ENCODE measurements at places on chromosomes 1 and 21. TPM values are rescaled to one million over a fixed set of nuclear protein-coding genes. Genes with fewer than 3 reads are reported as not detected.
A peak's percentile ranks its signal among the peaks of the same experiment; 100 is the strongest.

GJA4 gene
- total RNA-seq: 20.8 TPM

MROH9 gene
- total RNA-seq: not detected

PTPRC gene
- total RNA-seq: 3.3 TPM

SCNM1 gene
- total RNA-seq: 28.0 TPM

MAP1LC3C gene
- 0.26 TPM for total RNA-seq

GRCh38 chr21:36535618-36536241 is 55.8 kb upstream of the CLDN14 start:
- H3K4me3 ChIP-seq: no peak overlapping the region
- H3K4me1 ChIP-seq: no peaks in the 10 kb centered on the region
- H3K36me3 ChIP-seq: no peaks in the 10 kb centered on the region
- no peak overlapping the region for H3K27ac ChIP-seq

GRCh38 chr1:45554198-45554597 is 3.6 kb downstream of the AKR1A1 start:
- no peak overlapping the region for H3K4me3 ChIP-seq
- H3K27ac ChIP-seq: no peak overlapping the region
- H3K36me3 ChIP-seq: no peaks in the 10 kb centered on the region
- H3K27me3 ChIP-seq: no peaks in the 10 kb centered on the region

- H3K4me1 ChIP-seq: no peaks in the 10 kb centered on the region
- no peak for DNase-seq
- H3K27me3 ChIP-seq: no peaks in the 10 kb centered on the region
- H3K27ac ChIP-seq: no peak overlapping the region
- H3K4me3 ChIP-seq: no peak overlapping the region
These were observed 74.6 kb upstream of the PDC start for GRCh38 chr1:186535388-186536133.

- no peak overlapping the region for H3K4me3 ChIP-seq
- H3K27me3 ChIP-seq: no peaks in the 10 kb centered on the region
- no peaks in the 10 kb centered on the region for H3K36me3 ChIP-seq
- H3K4me1 ChIP-seq: no peaks in the 10 kb centered on the region
These were observed 88.1 kb downstream of the OBSCN start for GRCh38 chr1:228295981-228296380.

DNA sequence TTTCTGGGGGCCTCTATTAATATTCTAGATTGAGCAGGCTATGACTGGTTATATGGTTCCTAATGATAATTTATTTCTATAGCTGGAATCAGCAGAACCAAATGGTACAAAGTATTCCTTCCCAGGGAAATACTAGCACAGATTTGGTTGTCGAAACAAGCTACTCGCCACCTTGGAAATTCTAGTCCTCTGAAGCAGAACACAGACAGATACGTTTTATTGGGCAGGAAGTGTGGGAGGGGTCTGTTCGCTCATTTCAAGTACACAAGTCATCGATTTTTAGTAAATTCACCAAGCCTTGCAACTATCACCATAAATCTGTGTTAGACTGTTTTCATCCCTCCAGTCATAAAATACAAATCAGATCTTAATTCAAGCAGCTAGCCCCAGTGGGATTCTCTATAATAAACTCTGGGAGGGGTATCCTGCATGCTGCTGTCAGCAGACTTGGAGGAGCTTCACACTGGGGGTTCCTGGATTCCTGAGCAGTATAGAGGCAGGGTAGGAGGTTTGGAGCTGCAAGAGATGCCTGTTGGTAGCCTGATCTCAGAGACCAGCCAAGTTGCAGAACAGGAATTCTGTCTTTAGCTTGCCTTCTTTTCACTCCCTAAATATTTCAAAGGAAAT is 9.8 kb upstream of the GPR137B start:
- no peaks in the 10 kb centered on the region for H3K36me3 ChIP-seq
- no peak overlapping the region for H3K27ac ChIP-seq
- H3K4me1 ChIP-seq: no peaks in the 10 kb centered on the region
- DNase-seq: no peak
- H3K4me3 ChIP-seq: no peak overlapping the region

DNA sequence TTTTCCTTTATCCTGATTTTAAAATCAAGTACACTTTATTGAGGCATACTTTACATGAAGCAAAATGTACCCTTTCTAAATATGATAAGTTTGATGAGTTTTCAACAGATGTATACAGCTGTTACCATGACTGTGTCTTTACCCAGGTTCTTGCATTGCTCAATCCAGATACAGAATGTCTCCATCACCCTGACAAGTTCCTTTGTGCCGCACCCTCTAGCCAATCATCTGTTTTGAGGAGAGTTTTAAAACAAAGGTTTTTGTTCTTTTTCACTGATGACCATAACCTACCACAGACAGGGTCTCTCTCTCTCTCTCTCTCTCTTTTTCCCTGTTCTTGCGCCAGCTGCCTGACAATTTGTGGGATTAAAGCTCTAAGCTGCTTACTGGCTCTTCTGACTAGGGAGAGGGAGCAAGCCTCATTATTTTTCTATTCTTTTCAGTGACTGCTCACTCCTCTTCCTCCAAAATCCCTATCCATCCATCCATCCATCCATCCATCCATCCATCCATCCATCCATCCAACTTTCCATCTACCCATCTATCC is 1.2 kb upstream of the KCNE1 start:
- no peaks in the 10 kb centered on the region for H3K36me3 ChIP-seq
- no peaks in the 10 kb centered on the region for H3K4me1 ChIP-seq
- no peak overlapping the region for H3K4me3 ChIP-seq
- no peaks in the 10 kb centered on the region for H3K27me3 ChIP-seq
- DNase-seq: no peak

- no peaks in the 10 kb centered on the region for H3K4me1 ChIP-seq
- H3K36me3 ChIP-seq: no peaks in the 10 kb centered on the region
- H3K4me3 ChIP-seq: no peak overlapping the region
- DNase-seq: no peak
These were observed 18.1 kb downstream of the KHDRBS1 start for GRCh38 chr1:32031578-32032274.

GRCh38 chr1:228530086-228530758 is 43.0 kb downstream of the RNF187 start:
- H3K4me1 ChIP-seq: no peaks in the 10 kb centered on the region
- no peak overlapping the region for H3K4me3 ChIP-seq
- no peak overlapping the region for H3K27ac ChIP-seq

DNA sequence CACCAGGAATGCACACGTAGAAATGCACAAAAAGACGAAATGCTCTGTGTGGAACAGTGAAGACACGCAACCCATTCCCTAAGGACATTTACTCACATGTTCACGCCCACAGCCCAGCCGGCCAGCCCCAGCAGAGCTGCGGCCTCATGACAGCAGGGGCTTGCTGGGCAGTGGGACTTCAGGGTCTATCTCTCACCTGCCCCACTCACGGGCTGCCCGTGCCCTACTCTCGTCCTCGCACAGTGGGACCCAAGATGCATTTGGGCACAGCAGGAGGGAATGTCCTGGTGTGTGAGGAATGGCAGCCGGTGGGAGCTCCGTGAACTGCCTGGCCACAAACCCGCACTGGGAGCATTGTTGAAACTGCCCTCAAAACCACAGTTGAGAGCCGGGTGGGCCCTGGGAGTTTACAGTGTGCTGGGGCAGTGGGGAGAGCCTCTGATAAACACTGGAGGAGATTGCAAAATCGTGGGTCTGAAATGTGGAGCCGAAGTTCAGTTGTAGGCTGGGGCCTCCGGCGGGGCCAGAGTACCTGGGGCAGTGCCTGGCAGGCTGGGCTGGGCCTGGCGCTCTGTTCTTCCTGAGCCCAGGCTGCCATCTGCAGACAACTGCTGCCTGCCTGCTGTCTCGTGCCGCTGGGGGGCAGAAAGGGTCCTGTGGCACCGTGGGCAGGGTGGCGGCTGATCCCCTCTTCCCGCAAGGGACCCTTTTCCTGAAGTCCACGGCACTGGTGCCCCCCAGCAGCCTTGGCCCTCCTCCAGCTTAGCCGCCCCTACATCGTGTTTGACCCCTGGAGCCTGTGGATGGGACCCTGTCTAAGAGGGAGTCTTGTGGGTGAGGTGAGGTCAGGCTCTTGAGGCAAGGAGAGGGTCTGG is 20.7 kb upstream of the POFUT2 start:
- peaks cover 54% of the 10 kb centered on the region for H3K4me1 ChIP-seq
- H3K27ac ChIP-seq: peak overlapping the region; percentile 77
- H3K27me3 ChIP-seq: no peaks in the 10 kb centered on the region
- no peaks in the 10 kb centered on the region for H3K36me3 ChIP-seq
- no peak overlapping the region for H3K4me3 ChIP-seq

GRCh38 chr1:11071463-11072215 is 11.8 kb upstream of the SRM start:
- H3K27ac ChIP-seq: peak overlapping the region; percentile 44
- H3K27me3 ChIP-seq: no peaks in the 10 kb centered on the region
- peak; percentile 88 for DNase-seq
- peaks cover 29% of the 10 kb centered on the region for H3K4me1 ChIP-seq

DNA sequence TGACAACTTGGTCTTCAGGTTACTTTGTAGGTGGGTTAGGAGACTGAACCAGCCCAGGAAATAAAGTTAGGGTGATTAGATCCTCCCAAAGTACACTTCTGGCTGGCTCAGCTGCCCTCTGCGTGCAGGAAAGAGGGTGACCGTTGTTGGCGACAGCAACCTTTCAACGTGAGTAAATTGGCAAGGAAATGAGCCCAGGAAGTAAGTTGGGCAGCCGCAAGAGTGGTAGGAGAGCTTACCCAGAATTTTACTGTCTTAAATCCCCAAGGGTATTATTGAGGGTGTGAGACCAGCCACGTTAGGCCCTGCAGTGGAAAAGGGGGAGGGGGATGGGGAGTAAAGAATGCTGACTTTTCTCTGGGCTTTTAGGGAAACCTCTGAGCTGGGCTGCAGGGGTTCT is 1.6 kb downstream of the TENT5C start:
- H3K4me3 ChIP-seq: peak overlapping the region; percentile 87
- peak overlapping the region; percentile 95 for H3K27ac ChIP-seq
- H3K36me3 ChIP-seq: no peaks in the 10 kb centered on the region
- H3K4me1 ChIP-seq: peaks cover 30% of the 10 kb centered on the region
- no peaks in the 10 kb centered on the region for H3K27me3 ChIP-seq
- peak; percentile 62 for DNase-seq

- H3K4me3 ChIP-seq: no peak overlapping the region
- no peaks in the 10 kb centered on the region for H3K4me1 ChIP-seq
- DNase-seq: no peak
- H3K36me3 ChIP-seq: no peaks in the 10 kb centered on the region
- H3K27me3 ChIP-seq: no peaks in the 10 kb centered on the region
- no peak overlapping the region for H3K27ac ChIP-seq
These were observed 86.8 kb downstream of the TEX35 start for GRCh38 chr1:178599745-178600144.

GRCh38 chr21:37149411-37149810 is 76.4 kb downstream of the TTC3 start:
- H3K27me3 ChIP-seq: no peaks in the 10 kb centered on the region
- peaks cover 13% of the 10 kb centered on the region for H3K36me3 ChIP-seq
- no peak overlapping the region for H3K27ac ChIP-seq
- DNase-seq: no peak
- peaks cover 15% of the 10 kb centered on the region for H3K4me1 ChIP-seq
- no peak overlapping the region for H3K4me3 ChIP-seq

DNA sequence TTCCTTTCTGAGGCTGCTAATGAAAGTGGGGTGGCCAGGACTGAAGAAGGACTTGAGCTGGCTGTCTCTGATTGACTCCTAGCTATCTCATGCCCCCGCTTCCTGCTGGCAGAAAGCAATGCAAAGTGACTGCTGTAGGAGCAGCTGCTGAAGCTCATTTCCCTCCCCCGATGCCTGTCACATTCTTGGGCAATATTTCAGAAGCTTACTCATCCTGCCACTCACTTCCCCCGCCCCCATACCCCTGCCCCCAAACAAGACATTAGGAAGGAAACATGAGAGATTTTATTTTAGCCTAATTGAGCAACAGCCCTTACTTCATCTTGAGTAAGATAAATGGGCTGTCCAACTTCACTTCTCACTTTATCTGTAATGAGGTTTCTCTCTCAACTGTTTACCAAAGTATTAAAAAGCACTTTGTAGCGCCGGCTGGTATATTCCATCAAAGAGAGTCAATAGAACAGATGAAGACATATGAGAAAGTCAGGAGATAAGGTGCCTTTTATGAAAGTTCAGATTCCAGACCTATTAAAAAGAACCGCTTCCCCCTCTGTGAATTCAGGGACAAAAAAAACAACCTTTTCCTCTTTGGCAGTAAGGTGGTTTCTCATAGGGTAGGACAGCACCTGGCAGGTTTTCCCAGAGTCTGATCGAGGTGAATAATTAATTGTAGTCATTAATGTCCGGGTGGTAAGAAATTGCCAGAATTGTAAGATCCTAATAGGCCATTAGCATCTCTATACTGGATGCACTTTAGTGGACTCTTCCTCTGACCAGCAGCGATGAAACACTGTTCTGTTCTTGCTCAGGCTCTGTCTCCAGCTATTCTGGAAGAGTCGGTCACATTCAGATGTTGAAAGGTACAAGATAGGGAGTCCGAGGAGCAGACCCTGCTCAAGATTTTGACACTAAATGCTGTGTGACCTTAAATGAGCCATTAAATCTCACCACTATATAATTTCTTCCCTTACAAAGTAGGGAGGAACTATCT is 70.2 kb downstream of the SH3GLB1 start:
- peak; percentile 83 for DNase-seq
- peak overlapping the region; percentile 69 for H3K27ac ChIP-seq
- peaks cover 24% of the 10 kb centered on the region for H3K4me1 ChIP-seq
- H3K36me3 ChIP-seq: no peaks in the 10 kb centered on the region

DNA sequence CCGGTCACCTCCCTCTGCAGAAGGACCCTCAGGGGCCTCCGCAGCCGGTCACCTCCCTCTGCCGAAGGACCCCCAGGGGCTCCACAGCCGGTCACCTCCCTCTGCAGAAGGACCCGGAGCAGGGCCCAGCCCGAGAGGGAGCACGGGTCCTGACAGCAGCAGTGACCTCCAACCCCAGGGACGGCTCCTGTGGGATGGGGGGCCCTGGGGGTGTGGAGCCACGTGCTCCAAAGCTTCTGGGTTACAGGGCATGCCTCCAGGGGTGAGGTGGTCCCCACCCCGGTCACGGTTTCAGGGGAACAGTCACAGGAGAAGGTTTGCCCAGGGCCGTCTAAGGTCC is 40.3 kb downstream of the SLC19A1 start:
- no peaks in the 10 kb centered on the region for H3K4me1 ChIP-seq
- H3K4me3 ChIP-seq: no peak overlapping the region
- no peak for DNase-seq
- no peaks in the 10 kb centered on the region for H3K36me3 ChIP-seq
- no peaks in the 10 kb centered on the region for H3K27me3 ChIP-seq

- no peak overlapping the region for H3K27ac ChIP-seq
- DNase-seq: no peak
- no peak overlapping the region for H3K4me3 ChIP-seq
- no peaks in the 10 kb centered on the region for H3K4me1 ChIP-seq
- H3K27me3 ChIP-seq: peaks cover 2% of the 10 kb centered on the region
- H3K36me3 ChIP-seq: no peaks in the 10 kb centered on the region
These were observed 92.3 kb downstream of the KCNN3 start for GRCh38 chr1:154777781-154778180.
